ENCODE measurements at places on chromosomes 7 and 10.

DNA sequence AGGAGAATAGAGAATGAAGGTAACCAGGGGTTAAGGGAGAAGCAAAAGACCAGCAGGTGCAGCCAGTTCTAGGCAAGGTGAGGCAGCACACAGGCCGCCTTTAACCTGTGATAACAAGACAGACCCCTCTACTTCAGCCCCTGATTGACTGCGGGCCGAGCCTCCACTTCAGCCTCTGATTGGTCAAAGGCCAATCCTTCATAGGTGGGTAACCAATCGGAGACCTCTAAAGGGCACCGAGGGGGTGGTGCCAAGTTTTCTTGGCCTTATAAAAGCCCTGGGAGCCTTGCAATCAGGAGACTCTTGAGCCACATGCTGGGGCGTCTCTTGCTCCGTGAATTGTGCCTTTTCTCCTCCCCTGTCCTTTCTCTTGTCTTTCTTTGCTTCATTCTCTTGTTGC is 98.8 kb downstream of the ELFN1 start:
- DNase-seq, result no peak

- DNase-seq, result no peak
These were observed 82.0 kb downstream of the MKI67 start for GRCh38 chr10:128044186-128044585.

DNA sequence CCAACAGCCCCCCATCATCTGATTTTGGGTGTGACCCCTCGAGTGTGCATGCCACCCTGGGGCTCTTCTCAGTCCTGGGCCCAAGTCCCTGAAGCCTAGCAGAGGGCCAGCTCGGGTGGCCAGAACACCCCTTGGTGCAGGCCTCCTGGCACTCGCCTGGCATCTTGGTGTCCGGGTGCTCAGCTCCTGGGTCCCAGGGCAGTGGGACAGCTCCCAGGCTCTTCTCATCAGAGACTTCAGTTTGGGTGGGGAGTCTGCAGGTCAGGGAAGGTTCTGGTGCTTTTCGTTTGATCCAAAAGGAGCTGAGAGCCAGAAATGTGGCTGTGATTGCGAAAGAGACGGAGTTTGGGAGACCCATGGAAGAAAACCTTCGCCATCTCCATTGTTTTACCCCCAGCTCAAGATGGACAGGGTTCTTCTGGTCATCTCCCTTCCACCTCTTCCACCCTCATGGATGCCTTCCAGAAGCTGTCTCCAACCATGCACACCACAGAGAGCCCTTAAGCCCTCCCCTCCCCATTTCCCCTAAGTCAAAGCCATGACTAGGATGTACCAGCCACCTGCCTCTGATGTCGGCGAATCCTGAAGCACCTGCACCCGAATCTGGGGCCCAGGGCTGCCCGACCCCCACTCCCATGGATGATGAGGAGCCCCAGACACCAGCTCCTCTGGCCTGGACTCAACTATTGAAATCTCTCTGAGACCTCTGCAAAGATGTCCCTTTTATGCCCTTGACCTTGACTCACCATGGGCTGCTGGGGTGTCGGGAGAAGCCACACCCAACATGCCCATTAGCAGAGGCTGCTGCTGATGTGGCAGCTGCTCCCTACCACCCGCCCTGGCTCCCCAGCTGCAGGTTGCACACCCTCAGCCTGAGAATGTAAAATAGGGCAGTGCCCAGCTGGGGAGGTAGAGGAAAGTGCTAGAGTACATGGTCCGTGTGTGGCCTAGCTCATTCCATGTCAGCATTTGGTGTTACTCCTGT is 55.3 kb downstream of the ADCYAP1R1 start:
- no peak for DNase-seq

GRCh38 chr10:3853016-3853415 is 68.0 kb upstream of the KLF6 start:
- no peak for DNase-seq

DNA sequence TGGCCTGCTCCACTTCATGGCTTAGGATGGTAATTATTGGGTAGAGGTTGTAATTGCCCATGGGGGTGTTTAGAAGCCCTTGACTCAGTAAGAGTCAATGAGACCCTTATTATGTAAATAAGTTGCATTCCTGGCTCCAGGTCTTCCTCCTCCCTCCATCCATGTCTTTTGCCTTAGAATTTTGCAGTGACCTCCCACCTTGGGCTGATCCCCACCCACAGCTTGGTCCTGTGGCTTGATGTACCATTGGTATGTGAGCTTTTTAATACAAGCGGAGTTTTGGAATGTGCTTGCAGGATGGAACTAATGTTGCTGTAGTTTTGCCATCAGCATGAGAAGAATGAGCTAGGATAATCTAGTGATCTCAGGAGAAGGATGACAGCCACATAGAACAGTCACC is 73.2 kb upstream of the DGKI start:
- DNase-seq, result no peak

DNA sequence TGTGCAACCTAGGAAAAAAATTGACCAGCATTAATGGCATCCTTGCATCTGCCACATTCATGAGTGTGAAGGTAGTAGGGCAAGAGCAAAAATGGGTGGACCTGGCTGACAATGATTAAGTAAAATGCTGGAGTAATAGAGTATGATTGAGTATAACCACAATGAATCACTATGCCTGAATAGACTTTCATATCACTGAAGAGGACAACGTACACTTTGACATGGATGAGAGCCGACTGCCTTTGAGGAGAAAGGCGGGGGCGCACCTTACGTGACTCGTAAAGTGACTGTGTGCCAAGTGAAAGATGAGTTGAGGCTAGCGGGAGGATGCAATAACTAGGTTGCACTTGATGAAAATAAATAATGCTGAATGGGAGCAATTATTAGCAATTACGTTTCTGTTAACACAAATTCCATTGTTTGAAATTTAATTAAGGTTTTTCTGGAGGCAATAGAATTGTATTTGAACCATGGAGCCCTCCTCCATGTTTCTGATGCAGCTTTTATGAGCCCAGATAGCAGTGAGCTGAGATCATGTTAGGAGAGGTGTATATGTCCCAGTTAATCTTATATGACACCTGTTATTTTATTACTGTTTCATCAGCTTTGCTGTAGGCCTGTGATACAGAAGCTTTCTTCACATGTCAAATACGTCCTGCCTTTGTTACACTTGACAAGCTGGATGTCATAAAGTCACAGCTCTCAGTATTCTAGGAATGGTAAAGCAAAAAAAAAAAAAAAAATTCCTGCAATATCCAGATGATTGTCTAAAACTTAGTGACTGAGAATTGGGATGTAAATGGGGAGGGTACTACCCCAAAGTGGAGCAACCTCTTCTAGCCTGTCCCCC is 596.5 kb downstream of the NXPH1 start:
- no peak for DNase-seq

GRCh38 chr7:25861601-25862260 is 290.3 kb upstream of the NFE2L3 start:
- no peak for DNase-seq

DNA sequence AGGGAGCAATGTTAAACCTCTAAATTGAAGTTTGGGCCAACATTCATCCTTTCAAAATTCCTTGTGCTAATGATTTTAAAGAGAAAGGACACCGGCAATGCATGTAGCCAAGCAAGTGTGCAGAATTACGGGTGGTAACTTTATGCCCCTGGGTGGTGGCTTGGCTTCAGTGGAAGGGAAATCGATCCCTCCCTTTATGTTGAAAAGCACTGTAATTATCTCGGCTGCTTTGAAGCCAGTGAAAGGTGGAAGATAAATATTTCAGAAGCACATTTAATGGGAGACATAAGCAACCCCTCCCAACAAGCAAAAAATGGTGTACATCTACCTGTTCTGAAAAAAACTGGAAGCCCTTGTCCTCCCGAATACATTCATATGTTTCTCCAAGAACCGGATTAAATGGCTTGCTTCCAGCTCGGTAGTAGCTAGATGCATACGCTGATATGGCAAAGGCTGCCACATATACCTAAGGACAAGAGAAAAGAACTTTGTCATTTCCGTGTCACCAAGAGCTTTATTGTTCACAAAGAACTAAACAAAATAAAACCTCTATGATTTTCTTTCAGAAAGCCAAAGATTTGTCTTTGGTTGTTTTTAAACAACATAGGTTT is 73.3 kb upstream of the GSDME start:
- no peak for DNase-seq

DNA sequence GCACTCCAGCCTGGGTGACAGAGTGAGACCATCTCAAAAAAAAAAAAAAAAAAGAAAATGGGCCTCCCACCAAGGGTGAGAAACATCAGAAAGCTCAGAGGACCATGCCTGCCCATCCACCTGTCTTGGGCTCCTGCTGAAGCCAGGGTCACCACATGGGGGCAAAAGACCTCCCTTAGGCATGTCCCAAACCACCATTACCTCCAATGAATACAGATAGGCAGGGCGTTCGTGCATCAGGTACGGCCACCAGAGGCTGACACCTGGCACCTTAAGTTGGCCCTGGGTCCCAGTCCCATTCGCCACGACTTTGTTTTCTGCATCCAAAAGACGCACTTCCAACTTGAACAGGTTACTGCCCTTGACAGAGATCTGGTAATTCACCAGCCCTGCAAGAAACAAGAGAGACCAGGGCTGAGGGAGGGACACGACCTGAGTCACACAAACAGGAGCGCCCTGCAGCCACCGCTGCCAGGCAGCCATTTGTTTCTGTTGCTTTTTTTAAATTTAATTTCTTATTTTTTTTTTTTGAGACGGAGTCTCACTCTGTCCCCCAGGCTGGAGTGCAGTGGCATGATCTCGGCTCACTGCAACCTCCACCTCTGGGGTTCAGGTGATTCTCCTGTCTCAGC is 6.1 kb downstream of the GUSB start:
- DNase-seq, result no peak

- no peak for DNase-seq
These were observed 124.5 kb downstream of the SLC16A9 start for GRCh38 chr10:59585046-59585700.

DNA sequence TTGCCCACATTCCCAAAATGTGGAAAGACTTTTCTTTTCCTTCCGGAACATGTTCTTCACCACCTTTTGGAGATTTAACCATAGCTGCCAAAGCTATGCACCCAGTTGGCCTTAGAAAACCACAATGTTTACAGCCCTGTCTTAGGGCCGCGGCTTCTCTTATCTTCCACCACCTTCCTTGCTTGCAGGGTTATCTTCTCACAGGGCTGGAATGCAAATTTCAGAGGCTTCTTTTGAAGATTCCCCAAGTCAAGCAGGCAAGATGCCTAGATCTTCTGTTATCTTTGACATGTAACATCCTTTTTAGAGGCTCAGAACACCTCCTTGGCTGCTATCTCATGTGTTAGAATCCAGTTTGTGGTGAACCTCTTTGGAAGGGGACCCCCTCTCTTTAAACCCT is 11.1 kb downstream of the KCTD7 start:
- no peak for DNase-seq

- DNase-seq, result no peak
These were observed 30.4 kb upstream of the DDC start for GRCh38 chr7:50595491-50596102.

GRCh38 chr7:36210291-36210922 is 57.4 kb downstream of the EEPD1 start:
- no peak for DNase-seq

GRCh38 chr10:49587981-49588380 is 22.1 kb upstream of the SLC18A3 start:
- no peak for DNase-seq

DNA sequence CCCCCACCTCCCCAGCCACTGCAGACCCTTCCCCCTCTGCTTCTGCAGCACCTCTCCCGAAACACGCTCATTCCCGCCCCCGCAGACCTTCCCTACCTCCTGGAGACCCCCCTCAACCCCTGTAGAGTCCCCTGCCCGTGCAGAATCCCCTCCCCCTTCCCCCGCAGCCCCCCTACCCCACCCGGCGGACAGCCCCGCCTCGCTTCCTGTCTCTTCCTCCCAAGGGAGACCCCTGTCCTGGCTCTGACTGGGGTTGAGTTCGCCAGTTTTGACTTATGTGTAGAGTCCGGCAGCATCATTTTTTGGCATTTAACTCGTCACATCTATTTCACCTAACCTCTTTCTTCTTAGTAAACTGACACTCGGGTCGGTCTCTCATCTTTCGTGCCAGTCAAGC is 54.0 kb downstream of the ALOX5 start:
- DNase-seq, result no peak

DNA sequence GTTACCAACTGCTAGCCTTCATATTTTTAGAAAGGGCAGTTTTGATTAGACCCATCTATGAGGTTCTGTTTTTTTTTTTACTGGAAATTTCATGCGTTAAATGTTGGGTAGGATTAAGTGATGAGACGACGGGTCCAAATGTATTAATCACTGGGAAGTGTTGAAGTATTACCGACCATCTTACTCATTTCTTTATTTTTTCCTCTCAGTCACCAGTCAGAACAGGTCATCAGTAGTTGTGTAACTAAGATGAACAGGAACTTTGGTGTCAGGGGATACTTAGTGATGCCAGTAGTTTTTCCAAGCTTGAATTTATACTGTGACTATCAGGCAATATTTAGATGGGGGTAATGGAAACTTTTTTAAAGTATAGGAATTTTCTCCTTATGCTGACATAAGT is 14.2 kb downstream of the TFAM start:
- DNase-seq, result peak; percentile 6

DNA sequence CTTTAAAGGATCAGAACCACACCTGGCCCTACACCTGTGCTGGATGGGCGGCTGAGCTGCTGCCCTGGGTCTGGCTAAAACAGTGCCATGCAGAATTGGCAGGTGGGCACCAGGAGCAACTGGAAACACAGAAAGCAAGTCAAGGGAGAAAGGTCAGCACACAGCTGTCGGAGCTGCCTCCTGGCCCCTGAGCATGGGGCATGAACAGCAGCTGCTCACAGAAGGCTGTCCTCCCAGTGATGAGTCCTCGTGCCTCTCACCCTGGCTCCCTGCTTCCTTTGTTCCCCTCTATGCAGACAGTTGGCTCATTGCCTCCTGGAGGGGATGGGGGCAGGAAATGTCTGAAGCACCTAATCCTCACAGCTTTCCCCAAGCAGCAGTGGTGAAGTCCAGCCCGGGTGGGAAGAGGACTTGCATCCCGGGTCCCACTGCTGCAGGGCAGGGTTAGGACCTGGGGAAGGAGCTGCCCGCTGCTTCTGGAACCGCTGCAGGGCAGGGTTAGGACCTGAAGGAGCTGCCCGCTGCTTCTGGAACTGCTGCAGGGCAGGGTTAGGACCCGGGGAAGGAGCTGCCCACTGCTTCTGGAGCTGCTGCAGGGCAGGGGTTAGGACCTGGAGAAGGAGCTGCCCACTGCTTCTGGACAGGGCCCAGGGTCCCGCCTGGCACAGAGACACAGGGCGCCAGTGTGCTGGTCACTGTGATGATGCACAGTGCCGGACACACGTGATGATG is 37.3 kb downstream of the VIPR2 start:
- DNase-seq, result no peak

GRCh38 chr10:102313221-102313896 is 68.0 kb downstream of the GBF1 start:
- no peak for DNase-seq

DNA sequence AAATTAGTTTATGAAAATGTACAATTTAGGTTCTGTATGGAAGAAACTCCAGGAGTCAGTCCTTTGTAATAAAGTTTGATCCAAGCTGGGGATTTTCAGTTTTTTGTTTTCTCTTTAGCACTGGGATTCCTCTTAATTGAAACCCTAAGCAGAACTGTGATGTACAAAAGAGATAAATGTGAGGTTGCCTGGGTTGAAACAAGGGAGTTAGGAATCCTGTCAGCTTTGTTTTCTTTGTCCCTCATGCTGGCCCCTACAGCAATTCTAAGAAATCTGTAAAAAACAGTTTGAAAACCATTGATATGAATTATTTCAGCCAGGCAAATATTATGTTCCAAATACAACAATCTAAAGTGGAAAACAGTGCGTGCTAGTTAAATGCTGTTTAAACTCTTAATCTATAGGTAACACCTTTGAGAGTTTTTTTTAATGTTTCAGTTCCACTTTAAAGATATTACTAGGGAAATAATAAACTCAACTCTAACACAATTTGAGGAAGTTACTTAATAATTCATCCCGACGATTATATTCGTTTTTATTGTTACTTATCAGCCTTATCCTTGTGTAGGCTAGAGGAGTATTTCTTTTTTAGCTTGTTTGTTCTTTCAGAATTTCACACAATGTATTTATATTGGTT is 65.3 kb downstream of the SGCE start:
- no peak for DNase-seq
